ENCODE measurements at places on chromosomes 4 and X.

GRCh38 chrX:25241461-25241860, 225.7 kb upstream of the ARX start:
- DNase-seq = no peak

- DNase-seq = no peak
These were observed 542.2 kb upstream of the NDST4 start for GRCh38 chr4:115655626-115656025.

DNA sequence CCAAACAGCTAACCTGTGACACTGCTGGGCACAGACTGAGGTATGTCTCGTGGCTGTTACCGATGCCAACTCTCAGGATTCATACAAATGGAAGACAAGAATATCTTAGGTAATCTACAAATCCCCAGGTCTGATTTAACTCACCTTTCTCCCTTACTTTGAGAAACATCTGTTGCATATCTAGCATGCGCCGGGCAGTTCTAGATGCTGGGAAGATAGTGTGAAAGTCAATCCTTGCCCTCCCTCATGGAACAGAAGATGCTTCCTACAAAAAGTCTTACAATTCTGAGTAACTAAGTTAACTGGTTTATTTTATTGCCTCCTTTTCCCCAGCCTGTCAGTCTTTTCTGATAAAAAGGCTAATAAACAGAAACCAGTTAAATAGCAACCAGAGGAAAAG, 212.2 kb upstream of the FAT1 start:
- no peak for DNase-seq

DNA sequence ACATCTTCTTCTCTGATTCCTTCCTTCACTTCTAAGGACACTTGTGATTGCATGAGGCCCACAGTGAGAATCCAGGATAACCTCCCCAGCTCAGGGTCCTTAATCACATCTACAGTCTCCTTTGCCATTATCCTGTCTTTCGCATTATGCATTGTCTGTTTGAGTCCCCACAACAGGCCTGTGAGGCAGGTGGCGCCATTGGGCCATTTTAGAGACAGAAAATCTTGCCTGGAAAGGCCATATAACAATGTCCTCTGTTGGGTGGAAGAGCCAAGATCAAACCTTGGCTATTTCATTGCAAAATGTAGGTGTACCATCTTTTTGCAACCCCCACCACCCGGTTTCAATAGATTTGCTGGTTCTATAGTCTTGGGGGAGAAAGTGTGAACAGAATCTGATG, 11.8 kb upstream of the DCUN1D4 start:
- DNase-seq = peak; percentile 63

- DNase-seq = no peak
These were observed 16.7 kb upstream of the CXorf38 start for GRCh38 chrX:40663880-40664630.

DNA sequence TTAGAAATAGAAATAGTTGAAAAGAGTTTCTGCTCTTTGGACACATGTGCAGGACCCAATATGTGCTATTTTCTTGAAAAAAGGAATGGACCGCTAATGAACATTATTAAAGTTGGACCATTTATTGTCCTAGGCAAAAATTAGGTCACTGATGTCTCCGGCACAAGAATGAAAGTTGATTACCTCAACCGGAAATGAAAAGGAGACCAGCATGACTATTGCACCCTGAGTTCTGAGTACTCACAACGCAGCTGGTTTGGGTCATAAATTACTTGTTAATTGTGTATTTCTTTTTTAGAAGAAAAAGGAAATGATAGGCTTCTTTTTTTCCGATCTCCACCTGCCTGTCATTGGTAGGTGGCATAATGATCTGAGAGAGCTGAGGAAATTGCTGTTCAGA, 232.7 kb downstream of the ARHGAP24 start:
- DNase-seq = no peak

- DNase-seq = no peak
These were observed 52.9 kb upstream of the HPRT1 start for GRCh38 chrX:134407065-134407376.
